Hematopoietic multipotent progenitor cell treated with erythropoietin and hydrocortisone succinate and interleukin-3 and kit ligand, for 8 days (in vitro differentiated cells): ENCODE measurements at places on chromosomes 12 and 14.

- DNase-seq, result no peak
These were observed 41.1 kb downstream of the PROX2 start for GRCh38 chr14:74834692-74835392.

- DNase-seq, result no peak
These were observed 55.1 kb downstream of the PPP1R36 start for GRCh38 chr14:64604881-64605280.

GRCh38 chr12:115897729-115898128, 379.8 kb downstream of the MED13L start:
- DNase-seq, result no peak

DNA sequence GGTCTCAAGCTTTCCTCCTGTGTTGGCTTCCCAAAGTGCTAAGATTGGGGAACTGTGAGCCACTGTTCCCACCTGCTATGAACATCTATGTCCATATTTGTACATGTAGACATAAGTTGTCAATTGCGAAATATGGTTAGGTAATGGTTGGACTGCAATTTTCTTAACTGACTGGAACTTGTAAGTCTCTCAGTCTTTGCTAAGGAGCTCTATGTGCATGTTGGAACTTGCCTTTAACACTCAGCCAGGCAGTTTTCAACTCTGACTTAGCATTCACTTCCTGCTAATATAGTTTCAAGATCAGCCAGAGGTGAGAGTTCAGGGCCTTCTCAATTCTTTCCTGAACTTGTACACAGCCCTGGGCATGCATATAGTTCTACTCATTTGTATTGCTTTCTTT, 44.5 kb upstream of the EEA1 start:
- no peak for DNase-seq

- DNase-seq, result no peak
These were observed 17.4 kb downstream of the VASH1 start for GRCh38 chr14:76778546-76779215.

GRCh38 chr12:38053113-38053512, 263.5 kb upstream of the ALG10B start:
- DNase-seq, result no peak

- no peak for DNase-seq
These were observed 209.8 kb upstream of the NUDT4 start for GRCh38 chr12:93167841-93168492.

- DNase-seq, result no peak
These were observed 7.1 kb upstream of the ACTN1 start for GRCh38 chr14:68986225-68986624.

- no peak for DNase-seq
These were observed 8.2 kb downstream of the NOPCHAP1 start for GRCh38 chr12:104994336-104994735.

DNA sequence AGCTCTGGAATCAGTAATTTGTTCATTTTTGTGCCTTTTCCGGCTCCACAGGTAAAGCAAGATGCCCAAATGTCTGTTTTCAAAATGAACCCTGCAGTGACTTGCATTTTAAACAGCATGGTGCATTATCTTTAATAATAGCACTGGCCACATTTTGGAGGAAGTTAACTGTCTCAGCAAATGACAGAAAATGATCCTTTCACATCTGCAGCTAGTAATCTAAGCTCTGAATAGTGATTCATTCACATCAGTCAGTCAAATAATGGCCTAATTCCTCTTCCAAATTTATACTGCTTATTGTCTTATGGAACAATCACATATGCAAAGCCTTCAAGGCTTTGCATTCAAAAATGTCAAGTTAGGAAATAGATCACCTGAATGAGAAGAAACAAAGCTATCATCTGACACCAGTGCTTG, 75.6 kb downstream of the PPM1H start:
- DNase-seq, result peak; percentile 35

DNA sequence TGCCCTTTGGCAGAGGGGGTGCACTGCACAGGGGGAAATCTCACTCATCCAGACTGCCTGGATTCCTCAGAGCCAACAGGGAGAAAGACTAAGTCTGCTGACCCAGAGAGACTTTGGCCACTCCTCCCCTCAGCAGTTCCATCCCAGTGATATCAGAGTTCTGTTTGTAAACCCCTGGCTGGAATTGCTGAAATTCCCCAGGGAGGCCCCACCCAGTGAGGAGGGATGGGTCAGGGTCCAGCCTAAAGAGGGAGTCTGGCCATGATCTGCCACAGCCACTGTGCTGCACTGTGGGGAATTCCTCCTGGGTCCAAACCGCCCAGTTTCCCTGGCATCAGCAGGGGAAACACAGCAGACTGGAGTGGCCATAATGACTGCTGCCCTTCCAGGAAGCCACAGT, 54.9 kb upstream of the USP15 start:
- no peak for DNase-seq

DNA sequence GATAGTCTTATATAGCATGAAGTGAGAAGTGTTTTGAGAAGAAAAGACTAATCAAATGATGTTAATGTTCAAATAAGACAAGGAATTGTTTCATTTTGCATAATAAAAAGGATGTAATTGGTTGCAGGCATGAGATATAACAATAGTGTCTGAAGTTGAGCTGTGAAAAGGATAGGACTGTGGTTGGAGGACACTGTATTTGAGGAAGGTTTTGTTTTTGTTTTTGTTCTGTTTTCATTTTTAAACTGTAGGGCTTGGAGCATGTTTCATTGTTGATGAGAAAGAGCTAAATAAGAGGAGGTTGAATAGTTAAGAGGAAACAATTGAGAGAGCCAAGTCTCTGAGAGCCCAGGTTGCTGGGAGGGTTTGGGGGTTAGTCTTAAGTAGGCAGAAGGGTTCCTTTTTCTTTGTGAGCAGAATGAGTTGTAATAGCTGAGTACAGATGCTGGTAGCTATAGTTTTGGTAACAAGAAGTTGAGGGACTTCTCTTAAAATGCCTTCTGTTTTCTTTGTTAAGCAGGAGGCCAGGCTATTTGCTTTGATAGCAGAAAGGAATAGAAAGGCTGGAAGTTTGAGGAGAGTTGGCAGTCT, 58.4 kb downstream of the CCDC91 start:
- DNase-seq, result no peak

GRCh38 chr14:84288781-84289180, 1241.2 kb upstream of the FLRT2 start:
- DNase-seq, result no peak

DNA sequence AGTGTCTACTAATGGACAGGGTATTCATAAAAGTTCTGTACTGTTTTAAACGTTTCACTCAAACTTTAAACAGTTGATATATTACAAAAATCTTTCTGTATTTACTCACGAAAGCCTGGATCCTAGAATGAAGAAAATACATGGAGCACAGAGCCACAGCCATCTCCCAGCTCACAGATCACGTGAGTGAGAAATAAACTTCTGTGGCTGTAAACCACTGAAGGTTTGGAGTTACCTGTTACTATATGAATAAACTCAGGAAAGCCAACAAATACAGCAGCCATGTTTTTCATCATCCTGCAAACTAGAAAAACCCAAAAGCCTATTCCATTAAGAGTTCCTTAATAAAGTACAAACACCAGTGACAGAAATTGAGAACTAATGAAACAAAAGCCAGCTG, 867 bp upstream of the TDG start:
- no peak for DNase-seq

DNA sequence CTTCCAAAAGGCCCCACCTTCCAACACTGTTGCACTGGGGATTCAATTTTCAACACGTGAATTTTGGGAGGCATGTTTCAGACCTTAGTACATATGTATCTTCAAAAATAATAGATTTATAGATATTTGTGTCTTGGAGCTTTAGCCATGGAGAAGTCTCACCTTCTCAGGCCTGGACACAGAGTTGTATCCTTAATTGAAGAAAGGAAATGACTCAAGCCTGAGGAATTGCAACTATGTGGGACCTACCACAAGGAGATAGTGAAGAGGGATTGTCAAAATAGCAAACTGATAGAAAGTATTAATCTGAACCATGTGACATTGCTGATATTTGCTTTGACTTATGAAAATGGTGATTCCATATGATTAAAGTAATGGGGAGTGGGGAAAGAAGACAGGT, 89.8 kb downstream of the ACSS3 start:
- DNase-seq, result no peak

GRCh38 chr12:123050331-123050831, 69.9 kb downstream of the ARL6IP4 start:
- DNase-seq, result no peak

GRCh38 chr14:78143489-78144145, 26.6 kb upstream of the NRXN3 start:
- peak; percentile 19 for DNase-seq

DNA sequence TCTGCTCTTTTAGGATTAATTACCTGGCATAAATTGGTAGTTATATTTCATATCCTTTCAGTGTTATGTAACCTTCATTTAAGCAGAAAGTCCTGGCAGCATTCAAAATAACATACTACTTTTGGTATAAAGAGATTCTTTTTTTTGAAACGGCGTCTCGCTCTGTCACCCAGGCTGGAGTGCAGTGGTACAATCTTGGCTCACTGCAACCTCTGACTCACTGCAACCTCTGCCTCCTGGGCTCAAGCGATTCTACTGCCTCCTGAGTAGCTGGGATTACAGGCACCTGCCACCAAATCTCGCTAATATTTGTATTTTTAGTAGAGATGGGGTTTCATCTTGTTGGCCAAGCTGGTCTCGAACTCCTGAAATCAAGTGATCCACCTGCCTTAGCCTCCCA, 9.2 kb downstream of the KTN1 start:
- no peak for DNase-seq

GRCh38 chr12:110108309-110109036, 15.7 kb upstream of the IFT81 start:
- DNase-seq, result no peak

GRCh38 chr12:47808050-47808449, 11.7 kb downstream of the HDAC7 start:
- no peak for DNase-seq

GRCh38 chr12:84413656-84414055, 498.9 kb downstream of the SLC6A15 start:
- no peak for DNase-seq

GRCh38 chr14:65074449-65075150, 27.7 kb downstream of the MAX start:
- no peak for DNase-seq

- no peak for DNase-seq
These were observed 11.6 kb upstream of the GXYLT1 start for GRCh38 chr12:42156232-42156631.

GRCh38 chr14:100972118-100972897, 68.8 kb upstream of the RTL1 start:
- DNase-seq, result no peak

DNA sequence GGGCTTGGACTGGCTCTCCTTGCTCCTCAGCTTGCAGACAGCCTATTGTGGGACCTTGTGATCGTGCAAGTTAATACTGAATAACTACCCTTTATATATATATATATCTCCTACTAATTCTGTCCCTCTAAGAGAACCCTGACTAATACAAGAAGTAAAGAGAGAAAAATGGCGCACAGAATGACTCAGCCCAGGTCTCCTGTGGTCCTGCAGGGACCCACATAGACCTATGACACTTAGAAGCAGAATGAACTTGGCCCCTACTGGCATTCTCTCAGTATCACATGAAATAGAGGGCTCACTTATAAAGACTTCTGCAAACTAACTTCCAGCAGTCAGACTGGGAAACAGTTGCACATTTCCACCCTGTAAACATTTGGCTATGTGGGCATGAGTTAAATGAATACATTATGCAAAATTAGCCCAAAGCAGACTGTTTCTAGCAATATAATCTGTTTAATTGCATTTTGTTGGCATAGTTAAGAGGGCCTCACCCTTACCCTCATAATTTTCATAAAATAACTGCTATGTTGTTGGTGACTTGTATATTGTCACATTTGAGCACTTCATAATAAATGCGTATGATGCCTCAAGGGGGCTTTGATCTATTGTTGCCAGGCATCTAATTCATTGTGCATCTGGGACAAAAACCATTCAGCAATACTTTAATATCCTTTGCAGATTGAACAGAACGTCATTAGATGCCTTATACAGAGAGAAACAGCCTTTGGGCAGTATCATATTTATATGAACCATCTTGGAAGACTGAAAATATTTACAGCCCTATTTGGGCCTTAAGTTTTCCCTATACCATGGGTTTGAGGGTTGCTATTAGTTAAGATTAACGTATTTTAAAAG, 349.7 kb upstream of the DIO2 start:
- DNase-seq, result no peak

GRCh38 chr12:73665193-73665592, 872.4 kb upstream of the ATXN7L3B start:
- DNase-seq, result no peak

DNA sequence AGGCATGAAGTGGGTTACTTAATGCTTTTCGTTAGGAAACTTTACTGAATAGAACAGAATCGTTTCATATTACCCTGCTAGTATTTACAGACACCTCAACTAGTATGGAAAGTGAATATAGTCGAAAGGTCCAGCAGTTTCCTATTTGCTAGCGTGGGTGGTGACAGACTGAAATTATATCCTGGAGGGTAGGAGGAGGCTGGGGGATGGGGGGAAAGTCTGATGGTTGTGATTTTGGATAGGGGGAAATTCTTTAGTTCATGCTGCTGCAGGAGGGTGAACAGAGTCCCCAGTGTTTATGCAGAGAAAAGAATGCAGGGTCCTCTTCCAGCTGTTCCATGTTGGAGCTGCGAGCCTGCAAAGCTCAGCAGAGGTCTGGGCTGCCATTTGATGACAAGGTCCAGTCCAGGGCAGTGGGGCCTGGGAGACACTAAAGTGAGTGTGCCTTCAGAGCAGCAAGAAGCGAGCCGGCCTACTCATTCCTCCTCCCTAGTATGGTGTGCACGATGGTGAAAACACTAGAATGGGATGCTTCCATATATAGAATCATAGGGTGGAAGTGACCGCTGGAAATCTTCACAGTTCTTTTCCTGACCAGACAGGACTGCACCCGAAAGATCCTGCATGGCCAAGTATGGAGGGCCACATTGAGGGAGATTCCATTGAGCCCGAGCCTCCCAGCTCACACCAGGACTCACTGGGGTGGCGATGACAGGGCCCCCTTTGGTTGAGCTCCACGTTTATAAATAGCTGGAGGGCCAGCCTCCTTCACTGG, 2.1 kb downstream of the SAMD4A start:
- DNase-seq, result no peak

DNA sequence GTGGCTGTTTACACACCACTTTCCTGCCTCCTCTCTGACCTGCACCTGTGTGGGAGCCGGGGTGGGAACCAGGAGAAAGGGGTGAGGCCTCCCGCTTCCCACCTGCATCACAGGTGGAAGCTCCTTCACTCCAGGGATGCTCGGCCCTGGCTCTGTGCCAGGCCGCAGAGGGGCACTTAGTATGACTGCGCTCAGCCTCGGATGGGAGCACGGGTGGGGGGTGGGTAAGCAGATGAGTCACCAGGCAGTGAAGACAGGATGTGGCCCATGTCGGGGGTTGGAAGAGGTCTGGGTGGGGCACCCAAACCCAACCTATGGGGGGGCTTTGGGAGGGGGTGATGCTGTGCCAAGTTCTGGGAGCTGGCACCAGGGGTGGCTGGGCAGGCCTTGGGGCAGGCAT, 7.4 kb upstream of the CYP46A1 start:
- DNase-seq, result no peak

DNA sequence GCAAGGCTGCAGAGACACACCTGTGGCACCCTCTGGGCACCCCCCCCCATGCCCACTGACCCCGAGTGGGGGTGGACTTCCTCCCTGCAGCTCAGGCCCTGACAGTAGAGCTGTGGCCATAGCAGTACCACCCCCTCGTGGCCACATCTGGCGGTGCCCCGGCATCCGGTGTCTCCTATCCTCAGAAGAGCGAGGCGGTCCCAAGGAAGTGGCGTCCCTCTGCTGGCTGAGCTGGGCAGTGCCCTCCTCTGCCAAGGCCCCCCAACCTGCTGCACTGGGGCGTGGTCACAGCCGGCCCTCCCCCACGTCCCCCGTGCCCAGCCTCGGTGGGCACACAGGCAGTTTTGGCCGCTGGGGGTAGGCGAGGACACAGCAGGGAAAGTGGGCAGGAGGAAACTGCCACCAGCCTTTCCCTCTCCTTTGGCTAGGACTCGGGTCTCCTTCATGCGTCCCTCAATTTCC, 6.0 kb upstream of the SLC6A12 start:
- DNase-seq, result peak; percentile 91
